CD4-positive, alpha-beta memory T cell (primary cell): ENCODE measurements at places on chromosomes 7 and 10. TPM values are rescaled to one million over a fixed set of nuclear protein-coding genes. Genes with fewer than 3 reads are reported as not detected.

The ATOH7 gene
- not detected for polyA plus RNA-seq

The PDK4 gene
- polyA plus RNA-seq, result not detected

DNA sequence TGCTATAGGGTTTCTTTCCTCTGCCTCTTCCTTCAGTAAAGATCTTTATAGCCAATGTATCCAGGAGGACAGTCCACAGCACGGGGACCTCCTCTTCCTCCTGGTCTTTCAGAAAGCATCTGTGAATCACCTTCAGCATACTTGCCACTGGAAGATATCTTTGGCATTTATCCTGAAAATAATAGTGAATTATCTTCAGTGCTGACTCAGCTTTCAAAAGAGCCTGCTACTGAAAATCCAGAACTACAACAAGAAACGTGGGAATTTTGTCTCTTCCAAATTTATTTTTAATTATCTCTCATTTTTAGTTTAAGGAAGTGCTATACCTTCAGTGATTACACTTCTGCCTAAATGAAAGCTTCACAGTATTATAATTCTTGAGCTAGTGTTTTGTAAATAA is 7.6 kb upstream of the UNC5B start:
- no peak for DNase-seq

DNA sequence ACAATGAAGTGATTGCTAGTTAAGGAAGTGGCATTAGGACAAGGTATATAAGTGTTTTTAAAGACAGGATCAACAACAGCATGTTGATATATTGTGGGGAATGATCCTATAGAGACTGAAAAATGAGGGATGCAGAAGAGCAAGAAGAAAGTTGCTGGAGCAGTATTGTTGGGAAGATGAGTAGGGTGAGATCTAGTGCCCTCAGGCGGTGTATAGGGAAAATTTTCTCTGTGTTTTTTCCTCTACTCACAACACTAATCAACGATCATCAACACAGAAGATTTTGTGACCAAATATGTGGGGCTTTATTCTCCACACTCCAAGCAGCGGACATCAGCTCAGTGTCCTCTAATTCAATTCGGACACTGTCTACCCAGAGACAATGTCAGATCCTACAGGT is 9.6 kb upstream of the PTTG1IP2 start:
- DNase-seq, result no peak

GRCh38 chr7:123367484-123368122 is 166.8 kb downstream of the IQUB start:
- DNase-seq, result no peak

GRCh38 chr7:156656598-156656997 is 16.0 kb downstream of the RNF32 start:
- no peak for DNase-seq

DNA sequence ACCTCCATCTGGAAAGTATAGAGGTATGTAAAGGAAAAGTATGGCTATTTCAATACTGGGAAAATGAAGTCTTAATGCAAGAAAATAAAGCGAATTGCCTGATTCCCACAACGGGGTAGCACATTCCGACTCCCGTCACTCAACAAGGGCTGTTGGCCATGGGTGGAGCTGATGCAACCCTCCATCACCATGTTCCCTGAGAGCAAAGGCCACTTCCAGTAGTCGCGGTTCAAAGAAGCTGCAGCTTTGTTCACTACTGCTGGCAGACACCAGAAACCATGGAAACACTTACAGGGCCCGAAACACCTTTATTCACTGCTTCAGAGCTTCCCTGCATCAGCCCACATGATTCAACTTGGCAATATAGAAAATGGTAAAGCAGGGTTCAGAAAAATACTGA is 44.0 kb downstream of the TMEM26 start:
- no peak for DNase-seq

DNA sequence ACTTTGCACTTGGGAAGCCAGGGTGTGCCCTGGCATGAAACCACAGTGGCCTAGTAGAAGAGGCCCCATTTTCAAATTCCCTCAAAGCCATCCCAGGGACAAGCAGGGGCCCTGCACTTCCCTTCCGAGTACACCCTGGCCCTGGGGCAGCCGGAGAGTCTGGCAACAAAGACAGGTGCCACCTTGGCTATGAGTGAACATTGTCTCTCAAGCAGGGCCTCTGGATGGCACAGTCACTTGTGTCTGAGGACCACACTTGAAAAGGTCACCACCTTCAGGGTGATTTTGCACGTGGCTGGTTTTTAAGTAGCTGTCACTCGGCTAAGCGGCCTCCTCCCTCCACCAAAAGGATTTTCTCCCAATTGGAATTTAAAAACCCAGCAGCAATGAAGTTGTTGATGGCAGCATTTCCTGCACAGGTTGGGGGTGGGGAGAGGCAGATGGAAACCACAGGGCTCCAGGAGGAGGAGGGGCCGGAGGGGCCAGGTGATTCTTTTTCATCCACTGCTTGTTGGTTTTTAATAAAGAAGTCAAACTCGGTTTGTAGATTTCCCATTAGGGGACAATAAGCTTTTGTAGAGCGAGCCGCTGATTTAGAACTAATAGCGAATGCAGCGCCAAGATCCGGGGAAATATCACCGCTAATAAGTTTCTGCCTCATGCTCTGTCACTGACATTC is 33.9 kb downstream of the C10orf105 start:
- DNase-seq, result no peak

The ALOX5 gene
- 15.3 TPM for polyA plus RNA-seq

The BTBD16 gene
- 0.09 TPM for polyA plus RNA-seq

- DNase-seq, result no peak
These were observed 39.0 kb upstream of the ZNF248 start for GRCh38 chr10:37896436-37896835.

DNA sequence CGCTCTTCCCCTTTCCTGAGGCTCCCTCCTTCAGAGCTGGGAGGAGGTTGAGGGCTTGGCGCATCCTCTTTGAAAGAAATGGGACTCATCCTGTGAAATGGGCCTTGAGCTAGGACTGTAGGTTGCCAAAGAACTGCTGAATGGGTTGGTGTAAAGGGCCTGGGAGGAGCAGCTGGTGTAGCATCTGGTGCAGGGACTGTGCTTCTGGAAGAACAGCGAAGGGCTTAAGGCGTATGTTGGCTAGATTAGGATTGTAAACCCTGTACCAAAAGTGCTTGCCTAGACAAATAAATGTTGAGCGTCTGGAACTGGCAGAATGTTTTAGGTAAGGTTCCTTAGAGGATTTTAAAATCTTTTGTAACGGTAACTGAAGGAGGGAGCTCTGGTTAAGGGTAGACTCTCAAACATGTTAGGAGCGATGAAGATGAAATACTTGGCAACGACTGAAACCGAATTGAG is 563 bp downstream of the STAM start:
- DNase-seq, result no peak

The ADAP1 gene
- 5.1 TPM for polyA plus RNA-seq

GRCh38 chr10:29132551-29133111 is 156.2 kb upstream of the LYZL1 start:
- DNase-seq, result no peak

- no peak for DNase-seq
These were observed 73.8 kb downstream of the MKX start for GRCh38 chr10:27671821-27672220.

GRCh38 chr7:35874886-35875285 is 74.0 kb downstream of the SEPTIN7 start:
- DNase-seq, result no peak

- no peak for DNase-seq
These were observed 1203.2 kb downstream of the SORCS3 start for GRCh38 chr10:105844241-105844640.

DNA sequence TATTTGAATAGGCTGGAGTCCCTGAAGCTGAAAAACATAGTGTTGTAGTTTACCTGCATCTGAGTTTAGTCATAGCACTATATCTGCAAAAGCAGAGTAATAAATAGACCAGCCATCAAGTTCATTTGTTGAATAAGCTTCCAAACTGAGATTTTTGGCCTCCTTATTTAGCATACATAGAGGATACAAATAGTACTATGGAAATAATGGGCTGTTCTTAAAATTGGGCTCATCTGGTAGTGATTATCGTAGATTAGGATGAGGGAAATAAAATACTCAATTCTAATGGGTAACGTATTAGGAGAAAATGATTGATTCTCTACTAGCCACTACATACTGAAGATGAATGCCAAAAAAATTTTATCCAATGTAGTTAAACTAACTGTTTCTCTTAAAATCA is 41.4 kb upstream of the TMEM196 start:
- DNase-seq, result no peak

- no peak for DNase-seq
These were observed 199.5 kb downstream of the SH2D4B start for GRCh38 chr10:80737209-80737608.

GRCh38 chr10:131002031-131002861 is 309.3 kb downstream of the TCERG1L start:
- DNase-seq, result no peak

DNA sequence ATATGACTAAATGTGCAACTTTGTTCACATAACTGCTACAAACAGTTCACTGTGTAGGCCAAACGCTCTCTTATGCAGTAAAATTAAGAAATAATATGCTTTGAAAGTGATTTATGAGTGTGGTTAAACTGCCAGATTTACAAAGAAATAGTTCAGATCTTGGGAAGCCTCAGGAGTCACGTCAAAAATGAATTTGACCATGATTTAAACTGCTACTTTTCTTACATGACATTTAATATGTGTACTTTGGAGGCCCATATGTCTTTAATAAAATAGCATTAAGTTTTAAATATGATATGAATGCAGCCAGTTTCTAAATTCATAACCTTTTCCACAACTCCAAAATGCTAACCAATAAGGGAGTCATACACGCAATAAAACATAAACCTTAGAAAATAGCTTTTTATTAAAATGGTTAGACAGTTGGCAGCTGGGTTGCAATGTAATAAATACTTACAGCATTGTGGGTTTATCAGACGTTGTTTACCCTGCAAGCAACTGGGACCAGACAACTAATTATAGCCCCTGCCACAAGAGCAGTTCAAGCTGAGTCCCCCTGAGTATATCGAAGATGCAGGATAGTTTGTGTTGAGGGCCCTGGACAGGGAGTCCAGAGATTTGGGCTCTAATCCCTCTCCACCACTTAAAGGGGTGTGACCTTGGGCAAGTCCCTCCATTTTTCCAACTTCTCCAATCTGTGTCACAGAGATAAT is 640.4 kb downstream of the LRMDA start:
- no peak for DNase-seq

- no peak for DNase-seq
These were observed 178.4 kb upstream of the TARP start for GRCh38 chr7:38451840-38452239.

GRCh38 chr7:55549457-55549856 is 22.8 kb downstream of the VOPP1 start:
- DNase-seq, result no peak

DNA sequence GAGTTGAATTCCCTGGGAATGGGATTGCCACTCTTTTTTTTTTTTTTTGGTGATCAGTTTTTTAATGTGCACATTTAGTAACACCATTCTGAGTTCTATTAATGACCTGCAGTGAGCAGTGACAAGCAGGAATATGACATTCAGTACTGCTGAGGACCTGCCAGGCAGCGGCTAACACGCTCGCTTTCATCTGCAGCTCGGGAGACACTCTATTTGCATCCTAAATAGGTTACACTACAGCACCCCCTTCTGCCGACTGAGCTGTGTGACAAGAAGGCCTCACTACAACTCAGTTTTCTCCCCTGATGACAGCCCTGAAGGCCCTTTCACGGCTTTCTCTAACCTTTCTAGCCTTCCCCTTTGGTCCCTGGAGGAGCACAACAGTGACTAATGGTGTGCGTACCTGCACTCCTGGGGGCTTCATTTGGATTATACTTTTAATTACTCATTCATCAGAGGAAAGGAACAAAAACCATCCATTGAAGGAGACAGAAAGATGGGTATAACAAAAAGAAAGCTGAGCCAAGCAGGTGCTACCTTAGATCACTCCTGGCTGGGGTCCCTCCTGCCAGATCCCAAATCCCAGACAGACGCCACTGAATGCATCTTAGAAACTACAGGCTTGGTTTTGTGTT is 872.4 kb downstream of the LRMDA start:
- DNase-seq, result no peak

DNA sequence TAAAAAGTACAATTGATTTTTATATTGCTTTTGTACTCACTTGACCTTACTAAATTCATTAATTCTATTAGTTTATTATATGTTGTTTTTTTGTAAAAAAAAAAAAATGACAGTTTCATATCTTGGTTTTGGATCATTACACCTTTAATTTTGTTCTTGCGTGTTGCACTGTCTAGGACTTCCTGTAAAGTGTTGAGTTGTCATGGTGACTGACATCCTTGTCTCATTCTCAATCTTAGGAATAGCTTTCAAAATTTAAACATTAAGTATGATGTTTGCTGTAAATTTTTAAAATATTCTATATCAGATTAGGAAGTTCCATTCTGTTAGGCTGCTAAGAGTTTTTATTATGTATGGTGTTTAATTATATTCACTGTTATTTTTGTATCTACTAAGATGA is 139.1 kb downstream of the ARHGAP12 start:
- no peak for DNase-seq

- DNase-seq, result no peak
These were observed 200.3 kb upstream of the LYZL2 start for GRCh38 chr10:30829901-30830300.

- DNase-seq, result no peak
These were observed 102.5 kb downstream of the FGFR2 start for GRCh38 chr10:121495719-121496118.

DNA sequence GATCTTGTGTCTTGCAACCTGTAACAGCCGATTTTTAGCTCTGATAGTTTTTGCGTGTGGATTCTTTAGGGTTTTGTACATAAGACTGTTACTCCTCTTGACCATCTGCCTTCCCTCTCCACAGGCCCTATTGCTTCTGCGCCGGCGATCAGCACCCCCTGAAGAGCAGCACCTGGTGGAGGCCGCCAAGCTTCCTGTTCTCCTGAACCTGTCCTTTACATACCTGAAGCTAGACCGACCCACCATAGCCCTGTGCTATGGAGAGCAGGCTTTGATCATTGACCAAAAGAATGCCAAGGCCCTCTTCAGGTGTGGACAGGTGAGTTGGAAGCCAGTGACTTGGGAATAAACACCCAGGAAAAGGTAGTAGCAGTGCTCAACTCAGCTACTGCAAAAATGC is 12.6 kb downstream of the FKBP6 start:
- DNase-seq, result no peak

DNA sequence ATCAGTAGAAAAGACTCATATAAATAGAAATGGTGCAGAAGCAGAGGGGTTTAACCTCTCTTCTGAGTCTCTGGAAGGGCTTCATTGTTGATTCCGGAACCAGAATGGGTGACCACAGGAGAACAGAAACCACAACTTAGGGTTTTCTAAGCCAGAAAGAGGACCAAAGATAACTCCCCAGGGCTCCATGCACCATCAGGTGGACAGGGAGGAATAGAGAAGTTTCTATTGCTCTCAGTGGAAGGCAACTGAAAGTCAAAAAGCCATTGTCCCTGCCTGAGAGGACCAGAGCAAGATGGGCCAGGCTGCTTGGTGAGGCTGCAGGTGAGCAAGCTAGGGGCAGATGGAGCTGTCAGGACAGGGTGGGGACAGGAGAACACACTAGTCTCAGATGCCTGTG is 14.6 kb upstream of the NPS start:
- no peak for DNase-seq

The PNLIP gene
- polyA plus RNA-seq, result not detected
